A549 treated with ZK216348 at 1 μM for 4 hours (cell line): ENCODE measurements at places on chromosomes 5 and 9. TPM values are rescaled to one million over a fixed set of nuclear protein-coding genes. Genes with fewer than 3 reads are reported as not detected.

The PCDHAC2 gene
- 3.3 to 7.4 TPM (median 4.4 TPM) in 5 replicates for total RNA-seq

The IL13 gene
- total RNA-seq, result 0.13 TPM in 1 of 5 replicates, not detected in the others

The GABRA6 gene
- not detected in 5 replicates for total RNA-seq

The MTRR gene
- total RNA-seq, result 28.5 to 32.6 TPM (median 30.8 TPM) in 5 replicates

The LRRC19 gene
- total RNA-seq, result not detected in 5 replicates

The OGN gene
- total RNA-seq, result not detected in 5 replicates
